Fibroblast of villous mesenchyme (primary cell): ENCODE measurements at places on chromosomes 2 and 18.

DNA sequence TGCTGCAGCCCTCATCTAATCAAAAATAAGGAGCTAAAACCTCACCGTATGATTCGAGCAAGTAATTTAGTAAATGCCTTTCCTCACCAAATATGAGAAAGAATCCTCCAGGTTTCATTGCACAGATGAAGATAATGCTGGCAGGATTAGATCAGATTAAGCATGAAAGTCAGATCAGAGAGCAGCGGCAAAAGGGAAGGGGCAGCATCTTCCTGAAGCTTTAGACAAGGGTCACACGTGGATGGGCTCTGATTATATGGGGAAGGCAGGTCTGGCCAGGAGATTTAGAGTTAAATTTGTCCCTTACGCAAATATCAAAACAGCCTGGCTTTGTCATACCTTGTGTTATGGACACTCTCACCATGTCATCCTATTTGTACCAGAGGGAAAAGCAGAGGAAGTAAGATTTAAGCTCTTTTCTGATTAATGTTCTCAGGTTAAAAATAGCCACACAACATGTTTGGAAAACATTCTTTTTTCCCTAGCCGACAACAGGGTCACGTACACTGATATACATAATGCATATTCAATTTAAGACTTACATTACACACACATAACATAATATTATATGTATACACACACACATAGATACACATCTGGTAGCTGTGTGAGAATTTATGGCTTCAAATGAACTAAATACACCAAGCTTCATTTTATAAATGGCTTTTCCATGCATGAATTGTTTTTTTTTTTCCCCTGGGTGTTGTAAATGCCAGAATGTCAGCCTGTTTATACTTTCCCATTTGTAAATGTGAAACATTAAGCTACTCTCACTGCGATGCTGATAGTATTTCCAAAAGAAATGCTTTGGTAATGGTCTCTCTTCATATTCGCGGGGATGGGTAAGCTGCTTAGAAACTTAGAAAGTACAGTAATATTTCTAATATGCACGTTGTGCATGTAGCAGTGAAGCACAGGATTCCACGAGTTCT, 196.3 kb upstream of the SIX3 start:
- no peak for DNase-seq

- DNase-seq = no peak
Measured at GRCh38 chr18:58691256-58691655, 20.0 kb downstream of the MALT1 start.

- no peak for DNase-seq
Measured at GRCh38 chr2:120423167-120423943, 77.4 kb downstream of the INHBB start.

DNA sequence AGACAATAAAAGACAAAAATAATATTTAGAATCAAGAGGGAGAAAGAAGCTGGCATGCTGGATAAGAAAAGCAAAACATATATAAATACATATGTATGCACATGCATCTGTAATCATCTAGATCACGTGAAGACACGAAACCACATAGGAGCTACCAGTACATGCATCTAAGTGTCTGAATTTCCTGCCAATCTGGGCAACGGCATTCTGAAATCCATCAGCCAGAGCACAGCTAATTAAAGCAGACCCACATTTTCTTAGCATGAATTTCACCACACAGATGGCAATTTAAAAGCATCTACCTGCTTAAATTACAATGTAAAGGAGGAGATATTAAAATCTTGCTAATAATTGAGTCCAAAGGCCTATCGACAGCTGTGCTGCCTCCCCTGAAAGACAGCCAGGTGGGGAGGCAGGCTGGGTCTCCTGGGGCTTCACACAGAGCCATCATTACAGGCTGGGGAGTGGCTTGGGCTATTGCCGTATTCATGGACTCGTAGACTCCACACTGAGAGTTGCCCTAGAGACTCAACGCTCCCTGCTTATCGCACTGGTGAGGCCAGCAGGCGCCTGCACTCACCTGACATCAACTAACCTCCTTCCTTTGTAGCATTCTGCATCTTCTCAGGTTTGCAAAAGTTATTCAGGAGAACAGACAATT, 272.5 kb upstream of the PXDN start:
- DNase-seq = no peak

- DNase-seq = peak; percentile 37
Measured at GRCh38 chr2:29293830-29294438, 178.7 kb downstream of the CLIP4 start.

DNA sequence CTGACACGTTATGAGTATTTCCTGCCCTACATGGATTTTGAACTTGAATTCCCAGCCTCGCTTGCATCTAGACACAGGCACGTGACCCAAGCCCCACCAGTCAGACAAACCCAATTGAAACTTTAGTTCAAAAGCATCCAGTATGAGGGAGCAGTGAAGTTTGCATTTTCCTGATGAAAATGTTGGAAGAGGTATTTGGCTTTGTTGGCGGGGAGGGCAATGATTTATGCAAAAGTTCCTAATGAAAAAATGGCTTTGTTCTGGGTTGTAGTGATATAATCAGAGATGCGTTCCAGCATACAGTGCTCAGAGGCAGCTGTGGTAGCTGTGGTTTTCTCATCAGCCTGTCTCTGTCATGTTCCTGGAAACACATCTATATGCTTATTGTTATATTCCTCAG, 36.8 kb upstream of the CPS1 start:
- DNase-seq = no peak

DNA sequence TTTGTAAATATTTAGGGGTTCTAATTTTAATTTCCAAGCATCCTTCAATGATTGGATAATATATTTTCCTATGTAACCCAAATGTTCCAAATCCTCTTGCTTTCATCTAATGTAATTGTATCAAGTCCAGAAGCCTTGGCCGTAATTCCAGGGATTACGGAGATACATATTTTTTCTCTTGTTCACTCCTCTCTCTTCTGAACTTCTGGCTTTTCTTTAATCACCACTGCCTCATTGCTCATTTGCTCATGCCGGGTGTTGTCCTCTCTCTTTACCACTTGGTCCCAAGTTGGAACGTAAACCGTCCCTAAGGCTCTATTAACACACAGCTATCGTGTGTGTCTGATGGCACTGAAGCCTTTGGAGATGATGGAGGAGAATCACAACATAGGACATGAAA, 188.7 kb upstream of the COL3A1 start:
- DNase-seq = peak; percentile 68

- DNase-seq = no peak
Measured at GRCh38 chr2:127673291-127674069, 1.9 kb downstream of the LIMS2 start.

DNA sequence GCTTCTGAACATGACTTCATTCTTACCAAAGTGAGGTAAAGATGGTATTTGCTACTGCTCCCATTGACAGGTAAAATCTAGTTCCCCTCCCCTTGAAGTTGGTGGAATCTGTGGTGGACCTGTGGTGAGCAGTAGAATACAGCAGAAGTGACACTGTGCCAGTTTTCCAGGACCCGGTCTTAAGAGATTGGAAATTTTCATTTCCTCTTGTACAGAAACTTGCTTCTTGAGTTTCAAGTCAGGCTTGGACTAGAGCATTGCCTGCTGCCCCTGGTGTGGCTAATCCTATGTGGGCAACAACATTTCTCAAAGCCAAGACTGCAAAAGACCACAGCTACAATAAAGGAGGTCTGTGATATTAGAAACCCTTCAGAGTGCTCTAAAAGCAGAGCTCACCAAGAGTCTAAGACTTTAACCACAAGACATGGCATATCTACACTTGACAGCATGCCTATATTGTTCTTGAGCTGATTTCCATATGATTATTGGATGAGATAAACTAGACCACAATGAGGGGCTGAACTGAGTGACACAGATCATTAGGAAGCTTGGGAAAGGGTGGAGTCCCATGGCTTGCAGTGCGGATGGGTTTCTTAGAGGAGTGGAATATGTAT, 458.1 kb downstream of the BCL11A start:
- DNase-seq = no peak

DNA sequence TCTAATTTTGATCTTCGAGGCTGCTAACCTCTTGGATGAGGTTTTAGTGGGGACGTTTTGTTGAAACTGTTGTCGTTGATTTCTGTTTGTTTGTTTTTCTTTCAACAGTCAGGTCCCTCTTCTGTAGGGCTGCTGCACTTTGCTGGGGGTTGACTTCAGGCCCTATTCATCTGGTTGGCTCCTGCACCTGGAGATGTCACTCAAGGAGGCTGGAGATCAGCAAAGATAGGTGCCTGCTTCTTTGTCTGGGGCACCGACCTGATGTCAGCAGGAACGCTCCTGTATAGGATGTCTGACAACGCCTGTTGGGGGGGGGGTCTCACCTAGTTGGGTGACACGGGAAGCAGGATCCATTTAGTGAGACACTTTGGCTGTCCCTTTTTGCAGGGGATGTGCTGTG, 915.6 kb upstream of the CHAC2 start:
- no peak for DNase-seq

DNA sequence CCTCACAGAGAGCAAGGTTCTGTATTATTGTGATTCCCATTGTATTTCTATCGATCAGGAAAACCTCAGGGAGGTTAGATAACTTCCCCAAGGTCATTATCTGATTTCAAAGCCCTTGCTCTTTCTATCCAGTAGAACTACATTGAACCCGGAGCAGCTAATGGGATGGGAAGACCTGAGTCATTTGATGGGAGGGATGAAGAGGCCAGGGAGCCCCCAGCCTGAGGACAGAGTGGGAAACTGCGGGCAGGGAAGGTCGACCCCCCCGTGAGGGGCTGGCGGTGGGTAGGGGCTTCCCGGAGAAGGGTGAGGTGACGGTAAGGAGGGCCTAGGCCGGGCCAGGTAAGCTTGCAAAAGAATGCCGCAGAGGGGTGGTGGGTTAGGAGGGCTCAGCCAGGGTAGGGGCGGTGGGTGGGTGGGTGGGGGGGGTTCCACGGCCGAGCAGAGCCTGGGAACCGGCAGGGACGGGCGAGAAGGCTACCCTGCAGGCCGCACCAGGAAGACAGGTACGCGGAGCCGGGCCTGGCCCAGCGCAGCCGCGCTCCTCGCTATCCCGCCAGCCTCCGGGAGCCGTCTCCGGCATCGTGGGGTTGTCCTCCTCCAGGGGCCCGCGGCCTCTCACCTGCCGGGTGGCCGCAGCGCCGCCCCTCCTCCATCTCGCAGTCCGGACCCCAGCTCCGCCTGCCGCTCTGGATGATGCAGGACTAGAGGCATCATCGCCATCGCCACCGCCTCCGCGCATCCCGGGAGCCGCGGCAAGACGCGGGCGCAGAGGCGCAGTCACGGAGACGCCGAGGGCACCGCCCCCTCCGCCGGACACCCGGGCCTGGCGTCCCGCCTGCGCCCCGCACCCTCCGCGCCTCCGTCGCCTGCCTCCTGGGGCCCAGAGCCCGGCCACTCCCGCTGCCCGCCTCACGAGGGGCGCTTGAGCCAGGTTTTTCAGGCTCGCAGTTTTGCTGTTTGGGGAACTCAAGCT, at the start of gene GPR75:
Gene GPR75 (minus strand): TSS at position 762 of the 976 bp plus-strand sequence. CDS start 5,211 bp downstream, outside the sequence.
- peak; percentile 18 for DNase-seq

- no peak for DNase-seq
Measured at GRCh38 chr18:23012249-23012648, 79.1 kb downstream of the RBBP8 start.

- no peak for DNase-seq
Measured at GRCh38 chr2:221254299-221254698, 317.8 kb downstream of the EPHA4 start.

GRCh38 chr18:681985-682384, 24.5 kb downstream of the TYMS start:
- no peak for DNase-seq

GRCh38 chr2:195364015-195364965, 292.7 kb upstream of the SLC39A10 start:
- peak; percentile 61 for DNase-seq

DNA sequence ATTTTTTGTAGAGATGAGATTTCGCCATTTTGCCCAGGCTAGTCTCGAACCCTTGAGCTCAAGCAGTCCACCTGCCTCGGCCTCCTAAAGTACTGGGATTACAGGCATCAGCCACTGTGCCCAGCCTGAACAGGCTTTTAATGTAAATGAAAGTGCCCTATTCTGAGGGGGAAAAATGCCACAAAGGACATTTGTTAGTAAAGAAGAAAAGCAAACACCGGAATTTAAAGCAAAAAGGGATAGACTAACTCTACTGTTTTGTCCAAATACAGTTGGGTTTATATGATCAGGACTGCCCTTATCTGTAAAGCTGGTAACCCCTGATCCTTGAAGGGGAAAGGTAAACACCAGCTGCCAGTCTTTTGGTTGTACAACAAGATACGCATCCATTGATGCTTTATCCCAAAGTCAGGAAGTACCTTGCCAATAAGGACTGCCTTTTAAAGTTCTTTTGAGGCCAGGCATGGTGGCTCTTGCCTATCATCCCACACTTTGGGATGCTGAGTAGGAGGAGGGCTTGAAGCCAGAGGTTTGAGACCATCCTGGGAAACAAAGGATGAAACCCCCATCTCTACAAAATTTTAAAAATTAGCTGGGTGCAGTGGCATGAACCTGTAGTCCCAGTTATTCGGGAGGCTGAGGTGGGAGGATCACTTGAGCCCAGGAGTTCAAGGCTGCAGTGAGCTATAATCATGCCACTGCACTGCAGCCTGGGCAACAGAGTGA, 13.1 kb downstream of the CLEC4F start:
- DNase-seq = no peak

DNA sequence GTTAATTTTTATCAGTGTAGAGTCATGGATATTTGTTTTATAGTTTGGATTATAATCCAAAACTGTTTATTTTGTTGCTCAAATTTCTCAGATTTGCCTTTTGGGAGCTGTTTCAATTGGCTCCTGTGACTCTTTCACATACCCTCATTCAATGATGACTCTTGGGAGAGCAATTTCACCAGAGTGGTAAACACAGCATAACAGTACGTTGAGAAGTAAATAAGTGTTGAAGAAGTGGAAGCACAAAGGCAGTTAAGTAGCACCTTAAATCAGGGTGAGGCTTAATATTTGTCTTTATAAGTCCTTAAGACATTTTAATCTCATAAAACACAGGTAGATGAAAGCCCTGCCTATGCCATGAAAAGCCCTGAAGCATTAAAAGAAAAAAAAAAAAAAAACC, 17.1 kb upstream of the SLC39A10 start:
- DNase-seq = no peak

DNA sequence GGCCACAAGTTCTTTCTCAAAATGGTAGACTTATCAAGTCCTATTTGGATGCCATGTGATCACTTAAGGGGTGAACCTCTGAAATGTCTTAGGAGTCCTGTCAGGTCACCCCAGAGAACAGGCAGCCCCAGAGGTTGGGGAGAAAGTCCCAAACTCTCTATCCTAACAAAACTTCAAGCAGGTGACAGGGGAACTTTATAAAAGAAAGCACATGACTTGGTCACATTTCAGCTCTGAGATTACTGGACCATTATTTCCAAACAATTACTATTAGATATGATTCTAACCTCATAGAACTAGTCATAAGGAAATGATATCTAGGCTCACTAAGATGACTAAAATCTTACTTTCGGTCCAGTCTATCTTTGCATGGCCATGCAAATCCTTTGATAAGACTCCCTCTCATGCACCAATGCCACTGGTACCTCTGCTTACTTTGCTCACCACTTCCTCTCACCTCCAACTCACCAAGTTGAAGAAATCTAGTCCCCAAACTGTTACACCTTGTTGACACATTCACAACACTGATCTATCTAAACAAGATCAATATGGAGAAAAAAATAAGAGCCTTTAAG, 107.0 kb downstream of the GALNT14 start:
- no peak for DNase-seq
